T-helper 9 cell (primary cell): ENCODE measurements at places on chromosomes 7 and 10.

DNA sequence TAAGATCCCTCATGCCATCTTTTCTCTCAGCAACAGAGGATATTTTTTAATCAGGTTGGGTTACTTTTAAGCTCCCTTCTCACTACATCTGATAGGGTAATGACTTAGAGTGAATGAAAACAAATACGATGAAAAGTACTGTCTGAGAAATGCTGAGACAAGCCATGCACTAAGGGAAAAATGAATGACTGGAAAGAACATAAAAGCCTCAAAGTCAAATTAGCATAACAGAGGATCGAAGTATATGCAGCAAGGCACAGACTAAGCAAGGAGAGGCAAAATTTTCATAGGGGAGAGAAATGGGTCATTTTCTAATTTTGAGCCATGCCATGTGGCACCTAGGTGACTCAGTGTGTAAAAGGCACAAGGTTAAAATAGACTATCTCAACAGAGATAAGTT lies 8.5 kb upstream of the POT1 start:
- DNase-seq: no peak

GRCh38 chr10:34624323-34625153 lies 190.6 kb downstream of the PARD3 start:
- DNase-seq: no peak

- DNase-seq: no peak
Measured at GRCh38 chr10:32273336-32273735, 73.6 kb downstream of the EPC1 start.

- DNase-seq: no peak
Measured at GRCh38 chr7:107596881-107597581, 17.0 kb downstream of the BCAP29 start.

DNA sequence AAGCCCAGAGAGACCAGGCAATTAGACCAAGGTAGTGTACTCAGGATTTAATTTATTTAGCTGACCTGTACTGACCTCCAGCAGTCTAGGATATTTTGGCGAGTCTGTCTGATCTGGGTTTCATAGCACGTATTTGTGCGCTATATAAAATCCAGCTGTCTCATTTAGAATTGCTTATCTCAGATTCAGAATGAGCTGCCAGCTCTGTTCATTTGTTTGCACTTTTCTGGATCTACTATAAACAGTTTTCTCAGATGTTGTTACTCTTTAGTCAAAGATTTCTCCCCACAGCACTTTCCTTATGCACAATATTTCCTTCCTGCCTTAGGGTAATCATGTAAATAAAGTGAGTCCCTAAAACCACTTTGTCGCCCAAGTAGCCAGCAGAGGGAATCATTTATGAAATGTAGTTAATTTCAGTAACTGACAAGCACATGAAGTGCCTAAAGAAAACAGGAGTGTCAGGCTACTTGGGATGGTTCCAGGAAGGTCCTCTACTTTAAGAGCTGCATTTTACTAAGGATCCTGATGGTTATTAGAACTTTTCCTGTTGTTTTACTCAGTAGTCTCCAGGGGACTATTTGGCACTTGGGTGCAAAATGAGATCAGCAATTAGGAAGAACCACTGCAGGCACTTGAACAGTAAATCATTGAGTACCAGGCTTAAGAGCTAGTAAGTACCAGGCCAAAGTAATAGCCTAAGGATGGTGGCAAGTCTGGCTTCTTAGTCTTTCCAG lies 226.4 kb downstream of the TWIST1 start:
- no peak for DNase-seq

- DNase-seq: no peak
Measured at GRCh38 chr10:14554491-14555205, 220.0 kb downstream of the FAM107B start.

DNA sequence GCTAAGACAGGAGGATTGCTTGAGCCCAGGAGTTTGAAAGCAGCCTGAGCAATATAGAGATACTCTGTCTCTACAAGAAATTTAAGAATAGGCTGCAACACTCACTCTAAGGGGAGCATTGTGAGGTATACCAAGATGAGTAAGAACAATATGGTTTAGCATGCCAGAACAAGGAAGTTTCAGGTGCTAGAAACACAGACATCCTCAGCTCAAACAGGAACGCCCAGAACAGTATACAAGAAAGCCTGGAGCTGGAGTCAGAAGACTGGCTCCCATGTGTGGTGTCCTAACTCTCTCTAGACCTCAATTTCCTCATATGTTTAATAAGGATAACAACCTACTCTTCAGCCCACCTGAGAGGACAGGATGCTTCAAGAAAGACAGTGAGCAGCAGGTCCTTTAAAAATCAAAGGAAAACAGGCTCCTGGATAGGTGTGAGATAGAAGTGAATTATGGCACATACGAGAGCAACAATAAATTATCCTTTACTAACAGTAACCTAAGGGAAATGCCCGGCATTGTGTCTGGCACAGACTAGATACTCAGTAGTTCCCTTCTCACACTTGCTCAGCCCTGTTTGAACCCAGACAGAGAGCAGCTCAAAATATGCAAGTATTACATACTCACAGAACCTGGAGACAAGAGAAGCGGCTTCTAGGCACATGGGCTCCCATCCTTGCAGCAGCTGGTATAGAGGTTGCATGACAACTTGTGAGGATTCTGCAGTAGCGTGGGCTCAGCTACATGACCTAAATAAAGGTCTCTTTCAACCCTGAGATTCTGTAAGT lies 45.4 kb downstream of the KAT6B start:
- no peak for DNase-seq
